ENCODE measurements at places on chromosomes 5 and 9. TPM values are rescaled to one million over a fixed set of nuclear protein-coding genes. Genes with fewer than 3 reads are reported as not detected.

The PCDHB10 gene
- 0.78 TPM for total RNA-seq

The RASGEF1C gene
- 0.24 TPM for total RNA-seq

DNA sequence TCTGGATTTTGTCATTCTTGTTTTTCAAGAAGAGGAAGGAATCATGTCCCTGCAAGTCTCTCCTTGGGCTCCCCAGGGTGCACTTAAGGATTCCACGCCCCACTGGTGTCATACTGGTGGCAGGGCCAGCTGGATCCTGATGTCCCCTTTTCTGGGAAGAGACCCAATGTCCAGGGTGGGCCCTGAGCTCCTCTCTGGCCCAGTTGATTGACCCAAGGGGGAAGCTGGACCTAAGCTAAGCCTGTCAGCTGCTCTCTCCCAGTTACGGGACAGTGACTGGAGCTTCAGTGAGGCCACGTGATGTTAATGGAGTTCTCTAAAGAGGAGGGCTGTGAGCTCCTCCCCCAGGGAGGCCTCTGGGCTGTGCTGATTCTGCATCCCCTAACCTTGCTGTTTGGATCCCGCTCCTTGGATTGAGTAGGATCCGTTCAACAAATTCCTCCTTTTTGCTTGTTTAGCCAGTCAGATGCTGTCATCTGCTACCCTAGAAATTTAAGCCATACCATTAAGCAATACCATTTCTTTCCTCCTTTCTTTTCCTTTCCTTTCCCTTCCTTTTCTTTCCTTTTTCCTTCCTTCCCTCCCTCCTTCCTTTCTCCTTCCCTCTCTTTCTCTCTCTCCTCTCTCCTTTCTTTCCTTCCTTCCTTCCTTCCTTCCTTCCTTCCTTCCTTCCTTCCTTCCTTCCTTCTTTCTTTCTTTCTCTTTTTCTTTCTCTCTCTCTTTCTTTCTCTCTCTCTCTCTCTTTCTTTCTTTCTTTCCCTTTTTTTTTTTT is 17.2 kb downstream of the NKX2-5 start:
- no peak for DNase-seq

GRCh38 chr9:109421026-109421970 is 76.8 kb downstream of the PTPN3 start:
- no peak for DNase-seq

The CDH9 gene
- total RNA-seq, result not detected

DNA sequence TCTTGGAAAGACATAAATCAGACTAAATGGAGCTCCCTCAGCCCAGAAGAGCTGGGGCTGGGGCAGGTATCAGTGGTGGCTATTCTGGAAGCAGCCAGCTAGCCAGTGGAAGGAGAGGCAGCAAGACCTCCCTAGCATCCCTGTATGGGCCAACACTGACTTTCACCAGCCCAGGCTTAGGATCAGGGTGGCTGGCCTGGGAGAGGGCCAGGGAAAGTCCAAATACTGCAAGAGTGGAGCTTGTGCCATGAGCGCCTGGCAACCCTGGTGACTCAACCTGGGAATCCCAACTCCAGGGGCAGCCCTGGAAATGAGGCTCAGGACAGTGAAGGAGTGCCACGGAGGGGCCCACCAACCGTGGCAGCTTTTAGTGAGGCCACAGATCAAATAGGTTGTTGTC is 7.6 kb upstream of the IRF1 start:
- peak; percentile 80 for DNase-seq

Measured in RPMI7951 (cell line).